ENCODE measurements at places on chromosomes 3 and 15. TPM values are rescaled to one million over a fixed set of nuclear protein-coding genes. Genes with fewer than 3 reads are reported as not detected.

CASR gene
- total RNA-seq: not detected

MEIS2 gene
- 43.9 TPM for total RNA-seq

MNS1 gene
- 0.94 TPM for total RNA-seq

SPINK8 gene
- not detected for total RNA-seq

ADGRG7 gene
- not detected for total RNA-seq

SNTN gene
- total RNA-seq: not detected

SLTM gene
- total RNA-seq: 45.0 TPM

CTXN2 gene
- total RNA-seq: not detected

TLR9 gene
- total RNA-seq: 0.32 TPM

PLSCR2 gene
- not detected for total RNA-seq

USP4 gene
- total RNA-seq: 34.7 TPM

OR5K2 gene
- not detected for total RNA-seq

DOCK3 gene
- 3.6 TPM for total RNA-seq

P2RY13 gene
- total RNA-seq: 1.0 TPM

NMB gene
- 1.9 TPM for total RNA-seq

SPATA12 gene
- not detected for total RNA-seq

RFTN1 gene
- 25.8 TPM for total RNA-seq

DNA sequence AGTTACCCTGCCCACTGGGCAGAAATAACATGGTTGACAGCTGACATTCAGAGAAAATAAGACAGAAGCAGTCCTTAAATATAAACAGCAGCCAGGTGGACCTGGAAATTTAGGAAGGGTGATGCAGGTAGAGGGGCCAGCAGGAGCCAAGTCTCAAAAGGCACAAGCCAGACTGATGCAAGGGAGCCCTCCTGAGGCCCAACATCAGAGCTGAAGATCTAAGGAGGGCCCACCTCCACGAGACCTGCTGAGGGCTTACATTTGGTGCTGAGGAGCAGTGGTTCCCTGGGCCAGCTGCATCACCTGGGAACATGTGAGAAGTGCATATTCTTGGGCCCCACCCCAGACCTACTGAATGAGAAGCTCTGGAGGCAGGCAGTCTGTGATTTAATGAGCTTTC is 105.5 kb upstream of the TRIM42 start:
- DNase-seq: no peak

GRCh38 chr15:39086641-39087040 is 494.2 kb upstream of the THBS1 start:
- no peak for DNase-seq

- DNase-seq: no peak
These were observed 86.3 kb upstream of the PRICKLE2 start for GRCh38 chr3:64311424-64312061.

DNA sequence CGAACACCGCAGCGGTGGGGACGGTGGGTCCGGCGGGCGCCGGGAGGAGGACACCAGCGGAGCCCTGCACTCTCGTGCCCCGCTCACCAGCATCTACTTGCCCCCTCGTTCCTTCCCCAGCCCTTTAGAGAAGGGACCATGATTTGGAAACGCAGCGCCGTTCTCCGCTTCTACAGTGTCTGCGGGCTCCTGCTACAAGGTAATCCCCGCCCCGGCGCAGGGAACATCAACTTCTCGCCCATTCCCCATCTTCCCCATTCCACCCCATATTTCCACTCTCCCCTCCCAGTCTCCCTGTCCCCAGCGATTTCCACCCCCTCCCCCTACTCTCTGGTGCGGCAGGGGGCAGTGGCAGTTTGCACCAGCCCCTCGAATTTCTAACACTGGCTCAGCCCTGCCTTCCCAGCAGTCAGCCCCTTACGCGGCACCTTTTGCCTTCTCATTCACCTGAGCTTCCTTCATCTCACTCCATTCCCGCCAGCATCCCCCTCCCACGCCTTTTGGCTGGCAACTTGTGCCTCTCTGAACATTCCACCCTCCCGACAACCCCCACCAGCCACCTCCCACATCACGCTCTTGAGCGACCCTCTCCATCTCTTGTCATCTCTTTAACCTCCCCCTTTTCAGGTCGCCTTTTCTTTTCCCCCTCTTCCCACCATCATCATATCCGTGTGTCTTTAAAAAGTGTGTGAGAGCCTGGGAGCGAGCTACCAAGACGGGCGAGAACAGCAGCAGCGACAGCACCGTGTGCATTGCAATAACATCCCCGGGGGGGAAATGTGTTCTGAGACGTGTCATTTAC is 882 bp downstream of the CADM2 start:
- no peak for DNase-seq

DNA sequence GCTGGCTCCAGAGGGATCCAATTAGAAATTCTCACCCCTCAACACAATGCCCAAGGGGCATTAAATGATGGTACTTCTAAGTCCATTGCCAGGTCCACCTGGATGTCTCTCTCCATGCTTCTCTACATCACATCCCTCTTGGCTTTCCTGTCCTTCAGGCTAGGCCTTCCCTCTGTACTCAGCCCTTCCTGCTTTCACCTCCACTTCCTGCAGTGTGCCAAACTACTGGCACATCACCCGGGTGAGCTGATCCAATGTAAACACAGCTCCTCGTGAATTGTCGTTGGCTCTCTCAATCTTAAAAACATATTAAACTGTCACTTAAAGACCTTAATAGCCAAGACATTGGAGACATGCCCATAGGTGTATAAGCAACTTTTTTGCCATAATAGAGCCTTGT is 4.0 kb downstream of the LMCD1 start:
- no peak for DNase-seq

DNA sequence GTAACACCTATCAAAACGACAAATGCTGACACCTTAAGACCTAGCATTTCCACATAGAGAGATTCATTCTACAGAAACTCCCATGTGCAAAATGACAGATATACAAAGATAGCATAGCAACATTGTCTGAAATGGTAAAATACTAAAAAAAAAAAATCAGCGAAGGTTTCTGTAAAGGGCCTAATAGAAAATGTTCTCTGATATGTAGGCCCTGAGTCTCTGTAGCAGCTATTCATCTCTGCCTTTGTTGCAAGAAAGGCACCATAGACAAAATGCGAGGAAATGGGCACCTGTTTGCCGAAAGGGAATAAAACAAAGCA is 631 bp upstream of the MFGE8 start:
- no peak for DNase-seq

- no peak for DNase-seq
These were observed 595.2 kb upstream of the TBL1XR1 start for GRCh38 chr3:177792311-177793030.

- DNase-seq: peak; percentile 78
These were observed 1.1 kb downstream of the TM6SF1 start for GRCh38 chr15:83108266-83109219.

- DNase-seq: peak; percentile 55
These were observed 806 bp downstream of the KLHL25 start for GRCh38 chr15:85793641-85794597.

DNA sequence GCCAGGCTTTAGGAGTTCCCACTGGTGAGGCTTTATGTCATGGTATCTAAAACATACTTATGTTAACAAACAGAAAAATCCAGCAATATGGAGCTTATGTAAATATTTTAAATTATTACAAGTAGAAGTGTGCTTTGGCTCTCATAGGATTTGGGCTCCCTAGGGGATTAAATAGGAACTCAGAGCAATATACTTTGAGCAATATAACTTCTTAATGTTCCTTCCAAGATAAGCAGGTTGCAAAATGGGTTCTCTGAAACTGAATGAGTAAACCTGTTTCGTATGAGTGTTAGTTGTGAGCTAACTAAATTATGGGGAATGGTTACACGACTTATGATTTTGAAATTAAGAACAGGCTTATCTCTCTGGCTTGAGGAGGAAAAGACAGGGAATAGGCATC is 366.1 kb upstream of the ZNF385D start:
- DNase-seq: no peak

GRCh38 chr3:42556089-42556632 is 25.6 kb downstream of the SEC22C start:
- no peak for DNase-seq

DNA sequence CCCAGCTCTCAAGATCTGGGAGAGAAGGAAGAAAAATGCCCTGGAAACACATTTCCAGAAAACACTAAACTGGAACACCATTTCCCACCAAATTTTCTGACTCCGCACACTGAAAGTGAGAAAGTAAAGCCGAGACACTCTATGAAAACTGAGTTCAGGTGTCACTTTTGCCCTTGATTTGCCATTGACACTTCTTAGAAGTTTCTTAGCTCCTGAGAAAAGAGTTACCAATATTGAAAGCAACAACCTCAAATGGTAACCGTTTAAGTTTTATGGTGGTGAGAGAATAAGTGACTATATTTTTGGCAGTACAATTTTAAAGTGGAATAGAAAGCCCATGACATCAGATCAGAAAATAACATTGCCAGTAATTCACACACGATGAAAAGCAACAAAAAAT is 39.0 kb downstream of the CD86 start:
- DNase-seq: no peak

GRCh38 chr15:69032703-69033373 is 18.3 kb downstream of the NOX5 start:
- DNase-seq: no peak

- DNase-seq: no peak
These were observed 20.1 kb downstream of the FBXO22 start for GRCh38 chr15:75923756-75924155.

DNA sequence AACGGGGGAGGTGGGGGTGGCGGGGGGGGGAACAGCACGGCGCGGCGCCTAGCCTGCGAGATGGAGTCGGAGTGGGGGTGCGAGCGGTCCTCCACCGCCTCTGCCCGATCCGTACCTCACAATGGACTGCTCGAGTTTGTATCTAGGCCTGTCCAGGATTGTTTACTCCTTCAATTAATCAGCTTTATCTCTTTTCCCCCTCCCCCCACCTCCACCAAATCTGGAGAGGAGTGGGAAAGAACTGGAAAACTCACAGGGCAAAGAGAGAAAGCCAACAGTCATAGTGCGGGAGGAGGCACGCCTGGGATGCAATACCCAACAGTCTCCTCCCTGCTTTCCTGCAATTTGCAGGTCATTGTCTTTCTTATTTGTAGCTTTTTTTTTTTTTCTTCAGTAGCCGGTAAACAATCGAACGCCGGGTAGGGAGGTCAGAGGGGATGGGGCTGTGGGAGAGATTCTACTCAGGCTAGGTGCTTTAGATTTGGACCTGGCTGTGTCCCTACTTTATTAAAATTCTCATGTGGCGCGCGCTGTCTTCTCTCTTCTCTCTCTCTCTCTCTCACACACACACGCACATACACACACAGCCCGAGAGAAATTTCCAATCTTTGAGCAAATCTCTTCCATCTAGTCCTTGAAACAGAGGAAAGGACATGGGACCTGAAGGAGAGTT is 6.9 kb upstream of the MEIS2 start:
- DNase-seq: no peak

DNA sequence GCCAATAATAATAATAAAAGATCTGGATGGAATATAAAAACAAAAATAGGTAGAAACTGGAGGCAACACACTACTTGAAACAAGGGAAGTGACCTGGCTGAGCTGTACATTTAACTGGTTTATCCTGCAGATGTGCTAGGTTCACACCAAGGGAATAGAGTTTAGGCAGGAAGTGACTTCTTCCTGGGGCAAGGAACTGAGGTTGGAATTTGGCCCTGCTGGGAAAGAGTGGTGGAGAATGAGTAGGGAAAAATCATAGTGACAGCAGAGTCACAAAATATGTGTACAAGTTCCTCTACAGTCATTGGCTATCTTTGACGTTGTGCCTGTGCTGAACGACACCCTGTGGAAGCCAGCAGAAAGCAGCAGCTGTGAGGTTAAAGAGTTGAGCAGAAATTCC is 44.1 kb downstream of the ARHGAP11B start:
- DNase-seq: no peak

DNA sequence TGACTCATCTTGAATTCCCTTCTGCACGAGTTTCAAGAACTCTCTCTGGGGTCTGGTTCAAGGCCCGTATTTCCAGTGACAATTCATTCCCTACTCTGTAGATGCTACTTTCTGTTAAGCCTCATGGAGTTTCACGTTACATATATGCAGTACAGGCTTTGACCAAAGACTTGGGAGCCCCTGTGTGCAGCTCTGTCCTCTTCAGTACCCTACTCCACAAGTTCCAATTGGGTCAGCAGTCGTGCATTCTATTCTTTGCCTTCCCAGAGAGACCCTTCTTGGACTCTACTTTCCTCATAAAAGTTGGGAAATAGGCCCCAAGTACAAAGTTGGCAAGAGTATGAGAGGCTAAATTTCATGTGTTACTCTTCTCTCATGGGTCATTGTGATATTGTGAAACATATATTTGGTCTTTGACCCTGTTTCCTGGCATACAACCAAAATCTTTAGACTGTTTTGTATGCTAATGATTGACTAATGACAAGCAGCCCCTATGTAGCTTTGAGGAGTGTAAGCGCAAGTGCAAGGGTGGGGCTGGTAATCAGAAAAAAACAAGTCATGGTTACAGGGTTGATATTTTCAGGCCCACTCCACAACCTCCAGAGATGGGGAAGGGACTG is 15.0 kb upstream of the CCDC50 start:
- no peak for DNase-seq

- no peak for DNase-seq
These were observed 20.5 kb downstream of the IFT80 start for GRCh38 chr3:160378331-160379109.

DNA sequence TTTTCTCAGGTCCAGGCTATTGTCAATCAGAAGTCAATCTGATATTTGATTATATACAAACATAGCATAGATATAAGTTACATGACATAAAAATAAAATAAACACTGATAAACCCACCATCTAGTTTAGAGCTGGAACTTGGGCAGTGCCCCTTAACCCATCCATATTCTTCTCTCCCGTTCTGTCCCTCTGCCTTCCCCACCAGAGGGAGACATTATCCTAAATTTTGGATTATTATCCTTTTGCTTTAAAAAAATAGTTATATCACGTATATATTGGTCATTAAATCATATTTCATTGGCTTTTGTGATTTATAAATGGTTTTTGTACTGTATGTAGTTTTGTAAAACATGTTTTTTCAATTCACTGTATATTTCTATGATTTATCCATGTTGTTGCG is 107.9 kb downstream of the GMPS start:
- no peak for DNase-seq

GRCh38 chr15:74604983-74605794 is 10.4 kb upstream of the CLK3 start:
- peak; percentile 20 for DNase-seq

DNA sequence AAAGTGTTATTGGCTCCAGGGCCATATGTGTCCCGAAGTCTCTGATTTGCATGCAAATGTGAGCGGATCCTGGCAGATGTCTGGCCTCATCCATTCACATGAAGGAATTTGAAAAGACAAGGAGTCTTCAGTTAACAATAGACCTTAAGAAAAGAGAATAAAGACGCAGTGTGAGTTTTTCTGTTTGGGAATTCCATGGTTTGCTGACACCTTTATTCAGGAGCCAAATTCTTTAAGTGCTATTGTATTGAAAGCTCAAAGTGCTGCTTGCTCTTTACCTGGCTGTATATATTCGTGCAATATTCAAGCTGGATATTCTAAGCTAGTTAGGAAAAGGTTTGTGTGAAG is 2.2 kb downstream of the LRRN1 start:
- DNase-seq: no peak

DNA sequence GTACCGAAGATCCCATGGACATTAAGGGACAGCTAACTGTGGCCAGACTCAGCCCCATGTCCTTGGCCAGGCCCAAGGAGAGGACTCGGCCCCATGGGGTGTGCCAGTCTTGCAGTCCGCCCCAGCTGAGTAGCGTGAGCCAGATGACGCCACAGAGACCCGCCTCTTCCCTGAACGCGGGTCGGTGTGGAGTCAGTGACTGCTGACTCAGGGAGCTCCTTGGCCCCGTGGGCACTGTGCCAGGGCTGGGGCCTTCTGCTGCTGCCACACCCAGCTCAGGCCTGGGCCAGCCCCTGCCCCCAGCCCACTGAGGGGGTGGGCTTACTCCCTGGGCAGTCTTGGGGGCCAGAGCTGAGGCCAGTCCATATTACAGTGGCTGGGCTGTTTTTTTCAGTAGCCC is 52.8 kb downstream of the PLXNA1 start:
- DNase-seq: peak; percentile 73
